COR-L47 (cell line): ENCODE measurements at places on chromosomes 3 and 15.
A peak's percentile ranks its signal among the peaks of the same experiment; 100 is the strongest.

DNA sequence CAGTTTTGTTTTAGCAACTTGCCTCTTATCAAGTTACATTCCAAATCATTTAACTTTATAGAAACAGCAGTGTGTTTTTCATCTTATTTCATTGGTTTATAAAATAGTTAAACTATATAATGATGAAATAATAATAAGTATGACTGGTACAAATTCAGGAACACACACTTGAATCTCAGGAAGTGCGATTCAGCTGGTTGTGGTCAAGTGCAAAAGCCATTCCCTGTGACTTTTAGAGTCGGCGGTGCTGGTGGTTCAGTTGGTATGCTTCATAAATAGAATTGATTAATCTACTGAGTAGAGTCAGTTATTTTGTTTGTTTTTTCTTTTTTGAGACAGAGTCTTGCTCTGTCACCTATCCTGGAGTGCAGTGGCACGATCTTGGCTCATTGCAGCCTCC is 22.7 kb downstream of the SACM1L start:
- no peak for DNase-seq

GRCh38 chr15:58212909-58213526 is 74.8 kb downstream of the AQP9 start:
- no peak for DNase-seq

DNA sequence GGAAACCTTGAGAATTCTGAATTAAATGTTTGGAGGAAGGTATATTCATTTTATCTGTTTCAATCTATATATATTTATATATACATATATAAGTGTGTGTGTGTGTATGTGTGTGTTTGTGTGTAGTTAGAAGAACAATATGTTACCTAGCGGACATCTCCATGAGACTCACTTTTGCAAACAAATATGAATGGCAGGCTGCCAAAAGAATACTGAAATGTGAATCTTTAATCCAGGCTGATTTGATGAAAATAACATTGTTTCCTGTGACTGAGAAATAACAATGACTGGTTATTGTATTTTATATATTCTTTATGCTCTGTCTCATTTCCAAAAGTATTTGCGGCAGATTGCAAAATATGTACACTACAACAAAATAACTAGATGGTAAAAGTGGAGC is 255.5 kb upstream of the TGFBR2 start:
- no peak for DNase-seq

- DNase-seq = no peak
Measured at GRCh38 chr15:89107984-89108383, 19.7 kb downstream of the ABHD2 start.

DNA sequence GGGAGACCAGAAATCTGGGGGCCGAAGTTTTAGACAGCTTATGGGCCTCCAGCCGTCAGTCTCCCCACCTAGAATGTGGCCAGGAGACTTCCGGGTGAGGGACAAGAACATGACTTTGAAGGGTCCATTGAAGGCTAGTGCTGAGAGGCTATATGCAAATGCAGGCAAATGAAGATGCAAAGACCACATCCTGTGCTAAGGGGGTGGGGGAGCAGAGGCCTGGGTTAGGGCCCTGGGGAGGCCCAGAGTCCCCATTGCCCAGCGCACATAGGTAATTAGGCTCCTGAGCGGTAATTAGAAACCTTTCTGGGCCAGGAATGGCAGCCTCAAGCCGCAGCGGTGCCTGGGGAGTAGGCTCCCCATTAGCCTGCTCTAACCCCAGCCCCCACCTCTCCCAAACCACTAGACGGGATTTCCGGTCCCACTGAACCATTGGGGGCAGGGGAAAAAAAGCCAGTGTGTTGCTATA is 6.8 kb downstream of the CSK start:
- DNase-seq = no peak

GRCh38 chr15:39752246-39752645 is 30.4 kb downstream of the FSIP1 start:
- no peak for DNase-seq

DNA sequence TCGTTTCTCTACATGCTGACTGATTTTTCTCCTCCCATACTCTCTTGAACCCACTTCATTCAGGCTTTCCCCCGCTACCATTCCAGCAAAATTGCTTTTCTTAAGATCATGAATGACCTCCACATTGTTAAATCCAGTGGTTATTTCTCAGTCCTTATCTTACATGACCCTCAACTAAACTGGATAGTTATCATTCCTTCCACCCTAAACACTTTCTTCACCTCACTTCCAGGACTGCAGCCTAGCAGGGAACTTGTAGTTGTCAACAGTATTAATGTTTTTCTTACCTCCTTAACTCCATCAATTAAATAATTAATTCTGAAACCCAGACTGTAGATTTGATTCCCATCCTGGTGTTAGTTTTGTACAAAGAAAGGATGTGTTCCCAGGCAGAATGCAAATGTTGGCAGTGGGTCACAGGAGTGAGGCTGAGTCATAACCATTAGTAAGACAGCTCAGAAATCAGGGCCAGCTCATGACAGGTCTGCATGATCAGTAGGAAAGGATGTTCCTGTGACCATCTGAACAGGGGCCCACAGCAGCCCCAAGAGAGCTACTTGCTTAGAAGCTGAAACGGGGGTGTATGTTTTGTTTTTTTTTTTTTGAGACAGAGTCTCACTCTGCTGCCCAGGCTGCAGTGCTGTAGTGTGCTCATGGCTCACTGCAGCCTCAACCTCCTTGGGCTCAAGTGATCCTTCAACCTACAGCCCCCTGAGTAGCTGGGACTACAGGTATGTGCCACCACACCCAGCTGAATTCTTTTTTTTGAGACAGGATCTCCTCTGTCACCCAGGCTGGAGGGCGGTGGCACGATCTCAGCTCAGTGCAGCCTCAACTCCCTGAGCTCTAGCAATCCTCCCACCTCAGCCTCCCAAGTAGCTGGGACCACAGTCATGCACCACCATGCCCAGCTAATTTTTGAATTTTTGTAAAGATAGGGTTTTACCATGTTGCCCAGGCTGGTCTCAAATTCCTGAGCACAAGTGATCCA is 9.1 kb downstream of the BCL2L10 start:
- DNase-seq = no peak

- DNase-seq = no peak
Measured at GRCh38 chr3:23457697-23458096, 254.6 kb downstream of the UBE2E2 start.

DNA sequence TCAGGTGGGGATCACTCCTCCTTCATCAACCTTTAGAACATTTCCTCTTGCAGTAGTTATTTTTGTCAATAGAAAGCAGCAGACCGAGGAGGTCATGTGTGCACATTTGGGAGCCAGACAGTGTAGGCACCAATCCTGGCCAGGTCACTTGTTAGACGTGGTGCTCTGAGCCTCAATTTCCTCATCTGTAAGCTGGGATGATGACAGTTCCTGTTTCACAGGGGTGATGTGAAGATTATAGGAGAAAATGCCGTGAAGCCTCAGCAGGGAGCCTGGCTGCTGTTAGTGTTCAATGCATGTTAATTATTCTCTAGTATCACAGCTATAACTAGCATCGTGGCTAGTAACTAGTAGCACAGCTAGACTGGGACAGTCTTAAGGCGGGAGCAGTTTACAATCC is 64.7 kb downstream of the ATP2B2 start:
- DNase-seq = no peak

GRCh38 chr3:48301800-48302166 is 31.7 kb downstream of the SPINK8 start:
- peak; percentile 3 for DNase-seq

DNA sequence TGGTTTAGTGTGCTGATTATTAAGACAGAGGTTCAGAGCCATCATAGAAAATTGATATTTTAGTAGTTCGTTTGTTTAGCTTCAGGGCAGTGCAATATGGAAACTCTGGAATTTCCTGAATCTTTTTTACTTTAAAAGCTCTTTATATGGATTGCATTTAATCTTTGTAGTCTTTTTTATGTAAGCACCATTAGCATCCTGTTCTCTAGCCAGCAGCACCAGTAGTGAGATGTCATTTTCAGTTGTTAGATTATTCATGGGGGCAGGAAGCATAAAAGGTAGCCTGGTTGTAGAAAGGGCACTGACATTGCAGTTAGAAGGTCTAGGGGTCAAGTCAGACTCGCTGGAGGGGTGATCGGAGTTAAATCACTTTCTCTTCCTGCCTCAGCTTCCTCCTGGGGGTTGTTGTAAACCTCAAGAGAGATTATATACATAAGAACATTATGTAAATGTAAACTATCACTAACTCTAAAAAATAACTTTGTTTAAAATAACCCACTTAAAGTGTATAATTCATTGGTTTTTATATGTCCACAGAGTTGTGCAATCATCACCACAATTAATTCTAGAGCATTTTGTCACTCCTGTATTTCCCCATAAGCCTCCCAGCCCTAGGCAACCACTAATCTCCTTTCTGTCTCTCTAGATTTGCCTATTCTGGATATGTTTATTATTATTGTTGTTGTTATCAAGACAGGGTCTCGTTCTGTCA is 31.4 kb upstream of the ITPKA start:
- no peak for DNase-seq

- no peak for DNase-seq
Measured at GRCh38 chr3:124832782-124833709, 54.1 kb downstream of the ITGB5 start.

DNA sequence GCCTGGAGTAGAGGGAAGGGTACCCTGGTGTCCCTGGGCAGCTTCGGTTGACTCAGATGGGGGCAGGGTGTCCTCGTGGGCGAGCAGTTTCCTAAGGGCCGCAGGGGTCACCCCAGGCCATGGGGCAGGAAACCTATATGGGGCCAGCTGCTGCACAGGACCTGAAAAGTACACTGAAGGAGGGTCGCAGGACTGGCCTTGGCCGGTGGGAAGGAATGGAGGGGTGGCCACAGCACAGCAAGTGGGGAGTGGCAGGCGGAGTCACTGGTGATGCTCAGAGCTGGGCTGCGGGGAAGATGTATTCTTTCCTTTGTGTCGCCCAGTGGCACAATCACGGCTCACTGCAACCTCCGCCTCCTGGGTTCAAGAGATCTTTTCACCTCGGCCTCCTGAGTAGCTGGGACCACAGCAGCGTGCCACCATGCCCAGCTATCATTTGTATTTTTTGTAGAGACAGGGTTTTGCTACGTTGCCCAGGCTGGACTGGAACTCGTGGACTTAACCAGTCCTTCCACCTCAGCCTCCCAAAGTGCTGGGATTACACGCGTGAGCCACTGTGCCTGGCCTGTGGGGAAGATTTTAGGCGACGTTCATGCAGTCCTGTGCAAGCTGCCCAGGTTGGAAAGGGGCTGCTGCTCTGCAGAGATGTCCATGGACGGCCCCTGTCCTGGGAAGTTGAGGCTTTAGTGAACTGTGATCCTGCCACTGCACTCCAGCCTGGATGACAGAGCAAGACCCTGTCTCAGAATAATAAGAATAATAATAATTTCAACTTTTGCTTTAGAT is 57.2 kb downstream of the EFCAB12 start:
- no peak for DNase-seq

- no peak for DNase-seq
Measured at GRCh38 chr3:18438586-18438985, 13.4 kb upstream of the SATB1 start.

DNA sequence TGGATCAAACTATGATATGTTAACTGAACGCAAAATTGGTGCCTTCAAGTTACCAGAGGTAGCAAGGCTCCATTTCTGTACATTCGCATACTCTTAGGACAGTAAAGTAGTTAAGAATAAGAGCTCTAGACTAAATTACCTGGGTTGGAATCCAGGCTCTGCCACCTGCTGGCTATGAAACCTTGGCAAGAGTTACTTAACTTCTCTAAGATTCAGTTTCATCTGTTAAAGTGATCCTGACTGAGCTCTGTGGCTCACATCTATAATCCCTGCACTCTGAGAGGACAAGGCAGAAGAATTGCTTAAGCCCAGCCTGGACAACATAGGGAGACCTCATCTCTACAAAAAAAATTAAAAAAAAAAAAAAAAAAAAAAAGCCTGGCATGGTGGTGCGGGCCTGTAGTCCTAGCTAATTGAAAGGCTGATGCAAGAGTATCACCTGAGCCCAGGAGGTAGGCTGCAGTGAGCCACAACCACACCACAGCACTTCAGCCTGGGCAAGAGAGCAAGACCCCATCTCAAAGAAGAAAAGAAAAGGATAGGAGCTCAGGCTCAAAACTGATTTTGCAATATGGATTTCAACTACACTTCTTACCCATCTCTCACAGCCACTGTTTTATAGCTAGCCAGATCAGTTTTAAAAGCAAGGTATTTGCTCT is 21.3 kb downstream of the GSK3B start:
- no peak for DNase-seq

DNA sequence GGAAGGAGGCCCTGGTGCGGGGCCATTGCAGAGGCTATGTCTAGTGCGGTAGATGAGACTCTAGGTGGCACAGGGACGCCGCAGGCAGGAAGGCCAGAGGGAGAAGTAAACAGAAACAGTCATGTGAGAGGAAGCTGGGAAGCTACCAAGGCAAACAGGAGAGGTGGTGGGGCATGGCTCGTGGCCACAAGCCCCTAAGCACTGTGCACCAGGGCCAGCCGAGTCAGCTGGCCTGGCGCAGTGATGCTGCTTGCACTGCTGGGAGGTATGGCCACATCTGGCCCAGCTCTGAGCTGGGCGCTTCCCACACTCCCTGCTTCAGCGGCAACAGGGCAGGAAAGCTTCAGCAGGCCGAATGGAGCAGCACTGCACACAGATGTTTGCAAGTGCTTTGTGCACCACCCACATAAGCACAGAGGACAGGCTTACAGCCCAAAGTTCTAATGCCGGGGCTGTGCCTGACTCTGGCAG is 76.6 kb downstream of the SRGAP3 start:
- no peak for DNase-seq

DNA sequence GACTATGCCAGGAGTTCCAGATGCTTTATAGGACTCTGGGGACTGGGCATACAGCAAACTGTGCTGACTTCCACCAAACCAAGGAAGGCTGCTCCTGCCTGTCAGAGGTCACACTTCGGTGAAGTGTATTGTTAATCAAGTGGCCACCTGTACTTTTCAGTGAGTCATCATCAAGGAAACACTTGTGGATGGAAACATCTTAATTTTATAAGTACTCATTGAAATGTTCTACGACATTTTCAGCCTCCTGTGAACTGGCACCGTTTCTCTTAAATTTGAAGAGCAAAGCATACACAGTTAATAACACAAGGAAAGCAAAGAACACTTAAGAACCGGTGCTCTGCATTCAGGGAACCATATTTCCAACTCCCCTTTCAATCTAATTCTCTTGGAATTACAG is 801.7 kb upstream of the DPPA4 start:
- DNase-seq = no peak
